IPS DF 19.7 (cell line): ENCODE measurements at places on chromosomes 3 and 15.

- no peak for DNase-seq
These were observed 23.6 kb downstream of the VGLL4 start for GRCh38 chr3:11619946-11620652.

DNA sequence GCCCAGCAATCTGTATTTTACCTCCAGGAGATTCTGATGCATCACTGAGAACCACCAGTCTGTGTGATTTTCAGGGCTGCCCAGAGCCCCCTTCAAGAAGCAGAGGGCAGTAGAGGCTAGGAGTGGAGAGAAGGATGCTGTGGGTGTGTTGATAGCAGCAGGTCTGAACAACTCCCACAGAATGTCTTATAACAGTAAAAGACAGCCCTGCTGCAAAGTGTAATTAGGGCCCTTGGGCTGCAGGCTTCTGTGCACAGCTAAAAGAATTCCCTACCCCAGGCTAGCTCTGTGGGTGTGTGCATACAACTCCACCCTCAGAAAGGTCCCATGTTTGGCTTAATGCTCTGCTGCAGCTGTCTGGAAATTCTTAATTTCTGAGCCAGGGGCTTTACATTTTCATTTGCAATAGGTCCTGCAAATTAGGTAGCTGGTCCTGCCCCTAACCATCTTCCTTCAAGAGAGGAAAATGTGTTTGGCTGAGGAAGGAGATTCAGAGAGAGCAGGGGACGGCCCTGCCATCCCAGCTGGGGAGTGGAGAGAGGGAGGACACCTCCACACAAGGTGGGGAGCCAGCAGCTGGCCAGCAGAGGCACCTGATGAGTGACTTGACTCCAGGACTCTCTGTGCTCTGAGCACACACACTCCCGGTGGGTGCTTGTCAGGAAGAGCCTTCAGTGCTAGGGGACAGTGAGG, 43.2 kb upstream of the RAB6B start:
- DNase-seq = no peak

DNA sequence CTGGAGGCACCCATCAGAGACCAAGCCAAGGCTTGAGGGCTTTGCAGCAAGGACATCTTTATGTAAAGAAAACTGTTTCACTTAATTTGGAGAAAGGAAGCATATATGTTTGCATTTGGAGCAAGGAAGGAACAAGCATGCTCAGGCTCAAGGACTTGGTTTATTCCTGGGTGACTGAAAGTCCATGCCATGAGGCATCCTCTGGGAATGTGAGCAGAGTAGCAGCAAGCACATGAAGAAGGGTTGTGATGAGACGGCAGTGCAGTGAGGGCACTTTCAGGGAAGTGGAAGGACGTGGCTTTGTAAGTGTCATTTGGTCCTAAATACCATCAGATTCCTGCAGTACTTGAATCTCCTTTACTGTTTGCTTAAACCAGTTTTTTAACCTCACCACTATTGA, 26.8 kb downstream of the POLG start:
- no peak for DNase-seq

DNA sequence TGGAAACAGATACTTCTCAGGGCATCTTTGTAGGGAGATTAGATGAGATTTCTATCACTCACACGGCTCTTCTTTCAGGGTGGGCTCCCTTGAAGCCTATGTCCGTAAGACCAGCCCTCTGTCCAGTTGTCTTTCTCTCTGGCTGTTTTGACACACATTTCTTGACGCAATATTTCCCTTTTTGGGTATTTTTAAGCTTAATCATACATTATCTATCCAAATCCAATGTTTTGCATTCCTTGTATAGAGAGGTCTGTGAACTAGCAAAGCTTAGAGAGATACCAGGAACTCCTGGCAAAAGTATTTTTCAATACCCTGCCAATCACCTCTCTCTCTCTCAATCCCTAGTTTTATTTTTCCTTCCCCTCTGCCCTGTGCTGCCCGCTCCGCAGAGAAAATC, 79.3 kb downstream of the EOMES start:
- DNase-seq = no peak

DNA sequence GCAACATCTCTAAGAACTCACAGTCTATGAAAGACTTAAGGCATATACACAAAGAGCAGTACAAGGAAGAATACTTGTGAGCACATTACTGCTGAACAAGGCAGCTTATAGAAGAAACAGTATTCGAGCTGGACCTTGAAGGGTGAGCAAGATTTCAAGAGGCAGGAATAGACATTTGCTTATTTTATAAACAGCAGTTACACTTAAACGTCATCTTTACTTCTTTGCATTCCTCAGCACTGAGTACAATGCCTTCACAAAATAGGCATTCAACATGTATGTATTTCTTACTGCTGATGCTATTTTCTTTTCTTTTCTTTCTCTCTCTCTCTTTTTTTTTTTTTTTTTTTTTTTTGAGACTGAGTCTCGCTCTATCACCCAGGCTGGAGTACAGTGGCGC, 205.8 kb downstream of the ZIC4 start:
- no peak for DNase-seq

- DNase-seq = no peak
These were observed 169.1 kb downstream of the ULK4 start for GRCh38 chr3:41792806-41793205.

DNA sequence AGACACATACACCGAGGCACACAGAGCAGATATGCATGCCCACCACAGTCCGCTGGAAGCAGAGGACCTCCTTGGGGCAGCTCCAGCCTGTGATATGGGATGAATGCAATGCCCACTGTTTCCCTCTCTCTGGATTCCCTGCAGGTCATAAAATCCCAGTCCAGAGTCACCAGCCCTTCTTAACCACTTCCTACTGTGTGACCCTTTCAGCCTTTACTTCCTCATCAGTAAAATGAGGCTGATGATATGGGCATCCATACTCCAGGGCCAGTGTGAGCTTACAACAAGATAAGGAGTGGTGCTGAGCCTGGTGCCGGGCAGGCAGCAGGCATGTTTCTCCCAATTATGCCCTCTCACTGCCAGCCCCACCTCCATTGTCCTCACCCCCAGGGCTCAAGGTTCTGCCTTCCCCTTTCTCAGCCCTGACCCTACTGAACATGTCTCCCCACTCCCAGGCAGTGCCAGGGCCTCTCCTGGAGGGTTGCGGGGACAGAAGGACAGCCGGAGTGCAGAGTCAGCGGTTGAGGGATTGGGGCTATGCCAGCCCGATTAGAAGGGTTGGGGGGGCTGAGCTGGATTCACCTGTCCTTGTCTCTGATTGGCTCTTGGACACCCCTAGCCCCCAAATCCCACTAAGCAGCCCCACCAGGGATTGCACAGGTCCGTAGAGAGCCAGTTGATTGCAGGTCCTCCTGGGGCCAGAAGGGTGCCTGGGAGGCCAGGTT, at the start of gene GNAT1:
TSS of gene GNAT1 (plus strand) at position 675 of the 725 bp plus-strand sequence. CDS start 116 bp downstream, outside the sequence.
- DNase-seq = no peak

GRCh38 chr15:94206463-94207167, 24.7 kb upstream of the MCTP2 start:
- no peak for DNase-seq

- no peak for DNase-seq
These were observed 45.5 kb downstream of the PPM1L start for GRCh38 chr3:160801386-160802118.

DNA sequence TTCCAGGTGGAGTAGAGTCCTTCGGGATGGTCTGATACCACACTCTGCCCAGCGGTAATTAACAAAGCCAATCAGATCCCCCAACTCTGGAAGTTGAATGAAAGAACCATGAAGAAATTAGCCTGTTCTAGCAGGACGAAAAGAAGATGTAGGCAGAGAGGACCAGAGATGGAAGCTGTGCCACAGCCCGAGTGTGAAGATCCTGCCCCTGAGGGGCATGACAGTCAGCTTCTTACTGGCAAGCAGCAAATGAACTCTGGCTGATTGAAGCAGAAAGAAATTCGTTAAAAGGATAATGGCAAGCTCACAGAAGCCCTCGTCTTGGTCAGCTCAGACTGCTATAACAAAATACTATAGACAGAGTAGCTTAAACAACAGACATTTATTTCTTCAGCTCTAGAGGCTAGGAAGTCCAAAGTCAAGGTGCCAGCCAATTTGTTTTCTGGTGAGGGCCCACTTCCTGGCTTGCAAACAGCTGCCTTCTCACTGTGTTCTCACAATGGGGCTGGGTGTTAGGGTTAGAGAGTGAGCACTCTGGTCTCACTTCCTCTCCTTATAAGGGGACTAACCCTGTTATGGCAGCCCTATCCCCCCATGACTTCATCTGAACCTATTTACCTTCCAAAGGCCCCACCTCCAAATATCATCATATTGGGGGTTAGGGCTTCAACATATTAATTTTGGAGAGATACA, 307.1 kb downstream of the VPS13C start:
- no peak for DNase-seq

DNA sequence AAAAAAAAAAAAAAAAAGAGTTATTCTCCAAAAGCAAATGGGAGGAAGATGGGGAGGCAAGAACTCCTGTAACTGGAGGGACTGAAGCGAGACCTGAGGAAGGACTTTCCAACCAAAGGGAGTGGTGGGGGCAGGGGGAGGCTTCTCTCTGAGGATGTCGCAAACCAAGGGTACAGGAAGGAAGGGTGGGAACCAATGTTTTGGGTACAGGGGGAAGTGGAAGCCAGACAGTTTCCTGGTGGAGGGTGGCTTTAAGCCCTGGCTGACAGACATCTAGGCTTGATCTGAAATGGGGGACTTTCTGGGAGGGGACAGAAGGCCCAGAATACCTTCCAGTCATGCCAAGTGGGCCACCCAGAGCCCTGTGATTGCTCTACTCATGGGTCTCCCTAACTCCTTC, 27.0 kb downstream of the VIPR1 start:
- DNase-seq = no peak

GRCh38 chr3:182139627-182140357, 428.1 kb downstream of the SOX2 start:
- peak; percentile 78 for DNase-seq

- no peak for DNase-seq
These were observed 73.8 kb downstream of the MCTP2 start for GRCh38 chr15:94305133-94305532.

DNA sequence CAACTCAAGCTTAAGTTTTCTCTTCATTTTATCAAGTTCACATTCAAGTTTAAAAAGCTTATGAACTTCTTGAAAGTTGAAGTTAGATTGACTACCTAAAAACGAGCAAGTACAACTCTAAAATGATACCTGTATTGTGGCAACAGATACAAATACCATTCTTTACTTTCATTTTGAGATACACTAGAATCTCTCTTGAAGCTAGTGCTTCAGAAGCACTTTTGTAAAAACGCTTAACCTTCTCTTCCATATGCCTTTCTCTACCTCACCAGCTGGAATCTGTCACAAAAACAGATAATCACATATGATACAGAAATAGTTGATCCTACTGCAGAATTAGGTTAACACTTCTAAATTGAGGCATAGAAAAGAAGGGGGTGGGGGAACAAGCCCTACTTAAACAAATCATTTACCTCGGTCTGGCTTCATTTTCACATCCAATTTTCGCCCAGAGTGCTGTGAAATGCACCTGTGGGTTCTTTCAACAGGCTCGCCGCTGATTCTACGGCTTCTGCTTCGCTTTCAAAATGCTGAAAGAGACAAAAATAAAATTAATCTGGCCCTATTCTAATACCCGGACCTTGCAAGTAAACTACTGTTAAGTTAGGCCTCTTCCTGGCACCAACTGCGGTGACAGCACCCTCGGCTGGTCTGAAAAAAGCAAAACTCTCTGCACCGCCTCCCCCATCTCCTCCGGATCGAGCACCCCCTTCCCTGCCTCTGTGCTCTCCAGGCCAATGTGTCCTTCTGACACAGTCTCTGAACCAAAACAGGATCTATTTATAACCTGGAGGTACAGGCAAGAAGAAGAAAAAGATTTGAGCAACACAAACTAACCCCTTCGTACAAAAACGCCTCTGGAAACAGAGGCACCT, 1.4 kb downstream of the ATOSA start:
- DNase-seq = no peak

- no peak for DNase-seq
These were observed 61.3 kb downstream of the DMXL2 start for GRCh38 chr15:51561271-51561670.

DNA sequence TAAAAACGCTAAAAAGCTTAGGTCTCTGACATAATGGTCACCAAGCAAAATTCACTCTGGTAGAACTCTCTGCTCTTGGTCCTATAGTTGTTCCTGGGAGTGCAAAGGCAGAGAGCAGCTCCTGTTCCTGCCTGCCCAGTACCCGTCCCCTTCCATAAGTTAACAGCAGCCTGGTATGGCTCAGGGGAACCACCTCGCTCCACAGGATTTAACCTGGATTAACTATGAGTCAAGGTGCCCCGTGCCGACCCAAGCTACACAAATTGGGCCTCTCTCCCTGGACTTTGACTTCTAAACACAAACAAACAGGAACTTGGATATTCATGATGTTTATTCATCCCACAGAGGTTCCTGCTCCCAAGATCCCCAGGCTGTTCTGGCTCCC, 32.1 kb downstream of the SCAP start:
- DNase-seq = no peak

DNA sequence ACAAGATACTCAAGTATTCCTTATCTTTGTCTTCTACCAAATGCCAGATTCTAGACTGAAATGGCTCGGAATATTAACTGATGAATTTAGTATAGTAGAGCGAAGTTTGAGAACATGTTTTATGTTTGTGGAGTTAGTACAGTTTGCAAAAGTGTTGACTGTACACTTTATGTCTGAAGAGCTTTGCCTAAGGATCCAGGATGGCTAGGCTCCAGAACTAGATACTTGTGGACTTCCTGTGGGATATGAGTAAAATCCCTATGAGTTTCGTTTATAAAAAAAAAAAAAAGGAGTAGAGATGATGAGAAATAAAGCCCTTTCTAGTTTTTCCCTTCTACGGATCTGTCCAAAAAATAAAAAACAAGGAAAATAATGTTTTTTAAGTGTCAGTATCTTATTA, 96.7 kb downstream of the TP63 start:
- no peak for DNase-seq

- peak; percentile 25 for DNase-seq
These were observed 15.4 kb upstream of the BFSP2 start for GRCh38 chr3:133384331-133385027.
